Activated T-helper 1 cell treated with anti-CD3 and anti-CD28 coated beads, Interleukin-12 subunit alpha, Interleukin-12 subunit beta, Interleukin-2, Interleukin-4 antibody, amounts not matched to agents 30 ng/mL and 10 ng/mL and 1 ng/mL, durations not matched to agents 14 hours and 24 hours and 36 hours (primary cell): ENCODE measurements at places on chromosomes 5 and 9. TPM values are rescaled to one million over a fixed set of nuclear protein-coding genes. Genes with fewer than 3 reads are reported as not detected.

The ZNF454 gene
- not detected in 2 replicates for total RNA-seq

- DNase-seq: no peak
Observed at GRCh38 chr5:58921159-58921558, 338.3 kb downstream of the RAB3C start.

DNA sequence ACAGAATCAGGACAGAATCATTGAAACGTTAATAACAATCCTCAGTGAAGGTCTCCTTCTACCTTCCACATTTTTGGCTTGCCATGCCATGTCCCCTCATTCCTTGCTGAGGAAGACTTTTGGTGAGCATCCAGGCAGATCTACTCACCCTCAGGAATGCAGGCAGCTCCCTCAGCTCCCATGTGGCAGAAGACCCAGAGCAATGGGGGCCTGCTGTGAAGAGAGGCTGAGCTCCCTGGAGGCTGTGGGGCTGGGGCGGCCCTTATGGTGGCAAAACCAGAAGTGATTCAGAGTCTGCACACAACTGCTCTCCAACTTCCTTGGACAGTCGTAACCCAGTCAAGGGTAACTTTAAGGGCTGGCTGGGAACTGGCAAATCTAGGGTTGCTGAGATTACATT is 247.2 kb upstream of the EFNA5 start:
- DNase-seq: no peak

GRCh38 chr9:104923289-104923688 is 4.7 kb downstream of the ABCA1 start:
- no peak for DNase-seq

GRCh38 chr5:81212211-81212751 is 20.8 kb upstream of the CKMT2 start:
- no peak for DNase-seq
